ENCODE measurements at places on chromosomes 7 and 10.

DNA sequence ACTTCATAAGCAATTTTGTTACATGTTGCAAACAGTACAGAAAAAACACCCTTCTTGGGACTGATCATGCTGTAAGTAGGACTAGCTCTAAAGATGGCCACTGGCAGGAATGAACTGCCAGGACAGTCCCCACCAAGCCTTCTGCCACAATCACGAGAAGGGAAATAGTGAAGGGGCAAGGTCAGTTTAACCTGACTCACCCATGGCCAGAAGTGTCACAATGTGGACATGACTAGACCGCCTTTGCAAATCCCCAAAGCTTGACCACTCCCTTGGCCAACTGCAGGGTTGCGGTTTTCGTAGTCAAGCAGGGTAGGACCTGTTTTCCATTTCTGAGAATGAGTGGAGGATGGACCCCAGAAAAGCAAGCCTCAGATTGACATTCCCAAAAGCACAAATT lies 19.4 kb upstream of the FRAT2 start:
- no peak for DNase-seq

DNA sequence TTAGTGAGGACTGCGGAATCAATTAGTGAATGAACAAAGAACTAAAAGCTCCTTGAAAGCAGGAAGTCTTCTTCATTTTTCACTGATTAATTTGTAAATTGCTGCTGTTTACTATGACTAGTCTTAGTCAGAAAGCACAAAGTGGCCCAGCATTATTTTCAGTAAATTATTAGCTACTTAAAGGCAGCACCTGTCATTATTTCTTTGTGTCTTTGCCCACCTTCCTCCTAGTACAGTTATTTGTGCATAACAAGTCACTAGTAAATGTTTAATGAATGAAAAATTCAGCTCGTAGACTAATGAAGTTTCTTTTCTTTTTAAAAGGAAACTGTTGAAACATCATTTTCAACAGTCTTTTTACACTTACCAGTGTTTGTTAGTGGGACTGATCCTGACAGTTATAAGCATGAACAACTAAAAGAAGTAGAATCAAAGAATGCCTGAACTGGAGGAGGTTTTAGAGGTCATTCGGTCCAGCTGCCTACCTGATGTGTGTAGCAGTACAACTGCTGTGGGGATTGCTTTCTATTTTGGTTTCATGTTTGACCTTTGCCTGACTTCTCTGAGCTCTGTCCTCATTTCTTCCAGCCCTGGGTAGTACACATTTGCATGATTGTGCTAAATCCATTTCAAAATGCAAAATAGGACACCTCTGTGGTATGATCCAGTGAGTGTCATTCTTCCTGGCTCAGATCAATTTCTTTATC lies 140.0 kb upstream of the PHYHIPL start:
- DNase-seq, result peak; percentile 38

- DNase-seq, result peak; percentile 83
Observed at GRCh38 chr7:150988230-150989226, 2.3 kb upstream of the NOS3 start.

- DNase-seq, result no peak
Observed at GRCh38 chr10:133050371-133050770, 37.4 kb upstream of the ADGRA1 start.

DNA sequence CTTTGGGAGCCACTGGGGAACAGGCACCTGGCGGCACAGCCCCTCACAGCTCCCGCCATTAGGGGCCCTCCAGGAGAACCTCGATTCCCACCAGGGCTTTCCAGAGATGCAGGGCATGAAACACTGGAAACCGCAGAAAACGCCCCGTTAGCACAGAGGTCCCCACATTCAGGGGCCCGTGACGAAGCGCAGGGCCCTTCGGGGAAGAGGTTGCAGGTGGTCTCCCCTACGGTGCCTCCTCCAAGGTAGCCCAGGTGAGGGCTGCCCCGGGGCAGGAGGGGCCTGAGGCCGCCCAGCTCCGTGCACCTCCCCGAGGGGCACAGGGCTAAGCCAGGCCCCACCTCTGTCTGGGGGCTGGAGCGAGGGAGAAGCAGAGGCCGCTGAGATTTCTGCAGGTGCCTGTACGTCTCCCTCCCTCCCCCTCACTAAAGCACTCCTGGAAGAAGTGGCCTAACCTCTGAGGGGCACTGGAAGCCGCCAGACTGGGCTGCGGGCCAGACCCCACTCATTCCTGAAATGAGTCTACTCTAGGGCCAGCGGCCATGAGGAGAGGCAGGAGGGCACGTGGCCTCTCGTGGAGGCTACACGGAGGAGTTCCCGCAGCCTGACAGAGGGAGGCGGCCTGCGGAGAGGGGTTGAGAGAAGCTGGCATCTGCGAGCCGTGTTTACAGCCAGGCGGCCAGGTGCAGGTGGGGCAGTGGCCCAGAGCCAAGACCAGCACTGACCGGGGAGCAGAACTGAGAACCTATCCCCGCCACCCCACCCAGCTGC lies 6.9 kb downstream of the PDGFA start:
- no peak for DNase-seq

- no peak for DNase-seq
Observed at GRCh38 chr7:151352512-151352911, 10.9 kb downstream of the NUB1 start.

GRCh38 chr7:88321694-88322093 lies 15.0 kb upstream of the STEAP4 start:
- no peak for DNase-seq

DNA sequence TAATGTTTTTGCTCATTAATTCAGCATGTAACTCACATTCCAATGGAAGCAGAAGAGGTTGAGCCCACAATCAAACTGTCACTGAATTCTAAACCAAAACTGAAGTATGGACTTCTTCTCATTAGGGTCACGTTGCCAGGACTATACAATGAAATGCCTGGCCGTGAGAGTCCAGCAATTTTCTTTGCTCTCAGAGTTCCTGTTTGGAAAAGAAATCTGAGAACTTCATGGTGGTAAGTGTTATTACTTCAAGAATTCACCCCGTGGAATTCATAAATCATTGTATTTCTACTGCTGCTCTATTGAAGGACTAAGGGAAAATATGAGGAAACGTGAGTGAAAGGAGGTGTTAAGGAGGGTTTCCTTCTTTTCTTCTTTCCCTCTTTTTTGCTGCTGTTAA lies 441.8 kb upstream of the AKR1E2 start:
- no peak for DNase-seq

- DNase-seq, result no peak
Observed at GRCh38 chr7:107007007-107007891, 37.3 kb upstream of the PRKAR2B start.

GRCh38 chr10:19518632-19519031 lies 297.6 kb upstream of the PLXDC2 start:
- DNase-seq, result no peak

- peak; percentile 36 for DNase-seq
Observed at GRCh38 chr7:132575419-132575981, 770 bp downstream of the PLXNA4 start.

GRCh38 chr7:107027208-107027607 lies 17.3 kb upstream of the PRKAR2B start:
- no peak for DNase-seq

DNA sequence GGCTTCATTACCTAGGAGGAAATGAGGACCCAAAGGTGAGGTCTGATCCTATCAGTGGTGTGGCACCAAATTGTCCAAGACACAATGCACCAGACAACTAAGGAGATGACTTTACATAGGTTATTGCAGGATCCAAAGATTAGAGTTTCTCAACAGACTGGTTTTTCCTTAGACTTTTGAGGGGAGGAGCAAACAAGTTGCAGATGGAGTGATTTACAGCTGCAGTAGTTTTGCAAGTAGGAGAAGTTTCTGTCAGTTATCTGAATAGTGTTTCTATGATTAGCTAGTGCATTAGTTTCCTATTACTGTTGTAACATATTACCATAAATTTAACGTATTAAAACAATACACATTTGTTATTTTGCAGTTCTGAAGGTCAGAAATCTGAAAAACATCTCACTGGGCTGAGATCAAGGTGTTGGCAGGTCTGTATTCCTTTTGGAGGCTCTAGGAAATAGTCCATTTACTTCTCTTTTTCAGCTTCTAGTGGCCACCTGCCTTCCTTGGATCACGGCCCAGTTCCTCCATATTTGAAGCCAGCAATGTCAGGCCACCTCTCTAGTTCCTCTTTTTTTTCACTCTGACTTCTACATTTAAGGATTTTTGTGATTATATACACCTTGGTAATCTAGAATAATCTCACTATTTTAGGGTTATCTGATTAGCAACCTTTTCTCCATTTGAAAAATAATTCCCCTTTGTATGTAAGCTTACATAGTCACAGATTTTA lies 994.9 kb downstream of the REEP3 start:
- no peak for DNase-seq

DNA sequence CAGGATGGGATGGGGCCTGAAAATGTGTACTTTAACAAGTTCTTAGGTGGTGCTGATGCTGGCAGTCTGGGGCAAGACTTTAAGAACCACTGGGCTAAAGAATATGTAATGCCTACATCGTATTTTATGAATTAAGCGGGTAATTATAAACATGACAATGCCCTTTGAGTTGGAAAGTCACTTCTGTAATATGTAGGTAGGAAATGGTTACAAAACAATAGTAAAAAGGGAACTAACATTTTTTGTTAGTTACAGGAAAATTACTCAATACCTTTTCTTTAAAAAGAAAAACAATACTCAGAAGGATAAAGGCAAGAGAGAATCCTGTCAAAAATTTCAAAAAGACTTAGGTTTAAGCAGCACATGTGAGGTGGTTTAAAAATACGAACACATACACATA lies 48.3 kb upstream of the STEAP4 start:
- no peak for DNase-seq

DNA sequence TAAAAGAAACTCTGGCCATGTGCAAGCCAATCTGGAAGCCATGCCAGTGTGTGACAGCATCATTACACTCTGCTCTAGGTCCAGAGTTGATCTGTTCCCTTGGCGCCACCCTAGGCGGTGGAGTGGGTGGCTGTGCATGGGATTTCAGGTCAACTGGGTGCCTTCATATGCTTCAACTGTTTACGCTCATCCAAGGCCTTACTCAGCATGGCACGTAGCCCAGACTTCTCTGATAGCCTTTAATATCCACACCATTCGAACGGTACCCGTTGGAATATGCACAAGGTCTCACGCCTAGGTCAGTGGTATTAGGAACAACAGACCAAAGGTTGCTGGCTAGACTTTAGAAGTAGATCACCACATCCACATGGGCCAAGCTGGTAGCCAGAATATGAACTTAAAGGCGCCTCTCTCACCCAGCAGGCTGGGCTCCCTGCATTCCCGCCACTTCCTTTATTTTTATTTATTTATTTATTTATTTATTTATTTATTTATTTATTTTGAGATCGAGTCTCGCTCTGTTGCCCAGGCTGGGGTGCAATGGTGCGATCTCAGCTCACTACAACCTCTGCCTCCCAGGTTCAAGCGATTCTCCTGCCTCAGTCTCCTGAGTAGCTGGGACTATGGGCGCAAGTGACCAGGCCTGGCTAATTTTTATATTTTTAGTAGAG lies 18.7 kb upstream of the ACHE start:
- no peak for DNase-seq

GRCh38 chr7:158929306-158929705 lies 72.9 kb downstream of the DYNC2I1 start:
- no peak for DNase-seq

DNA sequence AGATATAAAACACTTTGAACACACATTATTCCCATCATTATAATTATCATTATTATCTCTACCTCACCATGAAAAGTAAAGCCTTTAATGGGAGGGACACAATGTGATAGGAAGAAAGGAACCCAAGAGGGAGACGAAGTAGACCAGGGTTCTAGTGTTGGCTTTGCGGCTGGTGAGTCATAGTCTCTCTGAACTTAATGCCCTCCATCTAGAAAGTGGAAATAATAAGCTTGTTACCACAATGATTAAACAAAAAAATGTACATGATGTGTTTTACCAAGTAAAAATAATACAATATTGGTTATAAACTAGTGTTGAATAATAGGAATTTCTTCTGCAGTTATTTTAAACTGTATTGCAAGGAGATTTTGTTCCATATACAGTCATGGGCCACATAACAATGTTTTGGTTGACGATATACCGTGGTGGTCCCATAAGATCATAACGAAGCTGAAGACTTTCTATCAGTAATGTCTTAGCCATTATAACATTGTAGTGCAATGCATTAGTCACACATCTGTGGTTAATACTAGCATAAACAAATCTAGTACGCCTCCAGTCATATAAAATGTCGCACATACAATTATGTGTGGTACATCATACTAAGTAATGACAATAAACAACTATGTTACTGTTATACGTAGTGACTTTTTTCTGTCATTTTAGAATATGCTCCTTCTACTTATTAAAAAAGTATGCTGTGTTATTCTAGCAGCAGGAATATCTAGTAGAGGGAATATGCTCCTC lies 450.6 kb upstream of the SORCS1 start:
- DNase-seq, result no peak

- no peak for DNase-seq
Observed at GRCh38 chr7:69301253-69301652, 297.0 kb upstream of the AUTS2 start.

DNA sequence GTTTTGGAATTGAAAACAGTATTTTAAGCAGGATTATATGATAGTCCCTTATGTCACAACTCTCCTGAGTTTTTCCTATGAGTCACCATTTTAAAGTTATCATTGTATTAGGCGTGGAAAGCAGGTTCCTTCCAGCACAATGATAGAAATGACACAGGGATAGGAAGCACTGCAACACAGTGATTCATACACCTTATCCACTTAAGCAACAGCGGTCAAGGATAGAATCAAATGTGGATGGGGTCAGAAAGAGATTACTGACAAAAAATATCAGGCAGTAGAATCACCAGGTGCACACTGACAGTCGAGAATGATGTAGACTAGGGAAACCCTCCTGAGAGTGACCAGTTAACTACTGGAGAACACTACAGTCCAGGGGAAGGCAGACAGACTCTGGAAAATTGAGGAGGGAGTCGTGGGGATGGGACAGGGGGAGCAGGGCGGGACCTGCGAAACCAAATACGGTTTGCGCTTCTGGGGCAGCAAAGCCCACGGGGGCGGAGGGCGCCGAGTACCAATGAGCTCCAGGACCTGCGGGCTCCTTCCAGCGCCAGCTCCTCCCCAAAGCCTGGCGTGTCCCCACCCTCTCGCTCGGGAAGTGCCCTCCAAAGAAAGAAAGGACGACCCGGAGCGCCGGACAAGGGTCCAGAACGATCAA lies 479 bp downstream of the PNPLA8 start:
- DNase-seq, result peak; percentile 64

DNA sequence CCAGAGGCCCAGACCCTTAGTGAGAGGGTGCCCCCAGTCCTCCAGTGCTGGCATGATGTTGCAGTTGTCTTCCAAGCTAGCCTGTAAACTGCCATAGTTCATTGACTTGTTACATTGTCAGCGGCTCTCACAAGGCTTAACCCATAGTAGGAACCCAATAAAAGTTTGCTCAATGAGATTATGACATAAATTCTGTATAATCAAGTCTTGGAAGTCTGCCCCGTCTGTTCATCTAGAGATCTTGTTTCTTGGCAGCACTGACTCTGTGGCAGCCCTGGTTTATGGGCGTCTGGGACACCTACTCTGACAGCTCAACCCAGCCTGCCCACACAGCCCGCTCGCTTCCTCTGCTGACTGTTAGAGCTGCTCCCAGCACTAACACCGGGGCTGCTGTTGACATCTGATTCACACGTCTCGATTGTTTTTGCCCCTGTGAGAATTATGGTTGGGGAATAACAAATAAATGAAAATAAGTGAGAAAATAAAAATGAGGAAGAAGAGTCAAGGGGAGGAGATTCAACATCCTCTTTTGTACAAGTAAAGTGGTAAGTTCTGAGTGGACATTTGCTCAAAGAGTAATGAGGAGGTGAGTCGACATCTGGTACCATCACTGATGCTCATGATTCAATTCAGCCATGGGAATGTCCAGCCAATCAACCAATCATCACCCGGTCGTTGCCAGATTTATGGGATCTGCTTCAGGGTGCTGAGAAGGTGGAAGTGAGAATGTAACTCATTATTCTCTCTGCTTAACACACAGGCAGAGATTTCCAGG lies 160.8 kb downstream of the SPAG6 start:
- DNase-seq, result peak; percentile 25

Measured in GM20000 (cell line).